Tibial artery (tissue), 4 donors: ENCODE measurements at places on chromosomes 5 and 9.
A peak's percentile ranks its signal among the peaks of the same experiment; 100 is the strongest.

- no peak for DNase-seq
Observed at GRCh38 chr5:102048940-102049339, 247.1 kb downstream of the SLCO4C1 start.

DNA sequence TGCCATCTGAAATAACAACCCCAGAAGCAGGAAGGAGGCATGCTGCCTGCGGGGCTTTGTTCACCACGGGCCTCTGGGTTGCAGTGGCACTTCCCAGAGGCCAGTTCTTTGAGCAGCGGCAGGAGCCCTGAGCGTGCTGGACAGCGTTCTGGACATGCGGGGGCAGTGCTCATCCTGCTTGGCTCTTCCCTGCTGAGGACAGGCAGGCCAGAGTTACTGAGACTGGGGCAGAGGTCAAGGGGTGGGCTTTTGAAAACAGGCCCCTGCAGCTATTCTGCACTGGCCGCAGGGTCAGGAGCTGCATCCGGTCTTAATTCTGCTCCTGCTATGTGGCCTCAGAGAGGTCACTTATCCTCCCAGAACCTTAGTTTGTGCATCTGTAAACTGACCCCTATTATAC is 258.6 kb downstream of the FSTL4 start:
- peak; percentile 15 for DNase-seq

DNA sequence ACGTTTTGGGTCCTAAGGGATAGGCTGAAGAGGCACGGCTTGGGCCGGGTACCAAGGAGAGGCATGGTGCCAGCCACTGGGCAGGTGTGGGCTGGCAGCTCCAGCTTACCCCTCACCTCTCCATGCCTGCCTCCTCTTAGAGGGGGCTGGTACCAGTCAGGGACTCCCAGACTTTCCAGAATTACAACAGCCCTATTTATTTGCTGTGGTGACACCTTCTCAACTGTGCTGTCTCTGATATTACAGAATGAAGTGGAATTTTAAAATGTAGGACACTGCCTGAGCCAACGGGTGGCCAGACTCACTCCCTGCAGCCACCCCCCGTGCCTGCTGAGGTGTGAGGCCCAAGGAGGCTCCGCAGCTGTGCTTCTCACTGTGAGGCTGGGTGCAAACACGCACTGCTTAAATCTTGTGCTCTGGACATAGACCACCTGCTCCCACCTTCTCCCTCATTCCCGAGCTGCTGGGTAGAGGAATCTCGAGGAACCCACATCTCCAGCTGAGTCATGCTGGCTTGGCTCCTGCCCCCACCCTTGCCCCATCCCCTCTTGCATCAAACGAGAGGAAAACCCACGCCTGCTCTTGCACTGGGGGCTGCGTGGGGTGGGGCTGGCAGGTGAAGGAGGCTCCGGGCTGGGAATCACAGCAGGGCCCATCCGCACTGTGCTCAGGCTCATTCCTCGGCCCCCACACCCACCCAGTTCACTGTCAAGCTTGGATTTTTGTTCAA is 47.9 kb downstream of the PRRT1B start:
- DNase-seq: no peak

- no peak for DNase-seq
Observed at GRCh38 chr9:97895695-97896332, 26.5 kb downstream of the TRMO start.

GRCh38 chr5:95862671-95863382 is 40.3 kb upstream of the GLRX start:
- no peak for DNase-seq

DNA sequence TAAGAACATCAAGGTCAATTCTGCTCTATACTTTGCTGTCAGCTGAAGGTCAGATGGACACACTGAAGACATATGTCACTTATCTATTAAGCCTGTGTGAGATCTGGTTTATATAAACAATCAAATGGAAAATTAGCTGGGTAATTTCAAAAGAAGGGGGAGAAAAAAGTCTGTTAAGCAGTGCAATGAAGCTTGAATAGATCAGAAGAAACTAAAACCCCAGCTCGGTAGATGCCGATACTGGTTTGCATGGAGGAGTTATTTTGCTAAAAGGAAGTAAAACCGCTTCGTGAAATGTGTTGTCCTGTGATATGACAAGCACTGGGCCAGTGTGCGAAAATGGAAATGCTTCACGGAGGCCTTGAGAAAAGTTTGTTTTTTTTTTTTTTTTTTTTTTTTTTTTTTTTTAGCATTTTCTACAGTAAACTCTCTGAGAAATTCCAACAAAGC is 148.8 kb downstream of the MEF2C start:
- DNase-seq: peak; percentile 33

DNA sequence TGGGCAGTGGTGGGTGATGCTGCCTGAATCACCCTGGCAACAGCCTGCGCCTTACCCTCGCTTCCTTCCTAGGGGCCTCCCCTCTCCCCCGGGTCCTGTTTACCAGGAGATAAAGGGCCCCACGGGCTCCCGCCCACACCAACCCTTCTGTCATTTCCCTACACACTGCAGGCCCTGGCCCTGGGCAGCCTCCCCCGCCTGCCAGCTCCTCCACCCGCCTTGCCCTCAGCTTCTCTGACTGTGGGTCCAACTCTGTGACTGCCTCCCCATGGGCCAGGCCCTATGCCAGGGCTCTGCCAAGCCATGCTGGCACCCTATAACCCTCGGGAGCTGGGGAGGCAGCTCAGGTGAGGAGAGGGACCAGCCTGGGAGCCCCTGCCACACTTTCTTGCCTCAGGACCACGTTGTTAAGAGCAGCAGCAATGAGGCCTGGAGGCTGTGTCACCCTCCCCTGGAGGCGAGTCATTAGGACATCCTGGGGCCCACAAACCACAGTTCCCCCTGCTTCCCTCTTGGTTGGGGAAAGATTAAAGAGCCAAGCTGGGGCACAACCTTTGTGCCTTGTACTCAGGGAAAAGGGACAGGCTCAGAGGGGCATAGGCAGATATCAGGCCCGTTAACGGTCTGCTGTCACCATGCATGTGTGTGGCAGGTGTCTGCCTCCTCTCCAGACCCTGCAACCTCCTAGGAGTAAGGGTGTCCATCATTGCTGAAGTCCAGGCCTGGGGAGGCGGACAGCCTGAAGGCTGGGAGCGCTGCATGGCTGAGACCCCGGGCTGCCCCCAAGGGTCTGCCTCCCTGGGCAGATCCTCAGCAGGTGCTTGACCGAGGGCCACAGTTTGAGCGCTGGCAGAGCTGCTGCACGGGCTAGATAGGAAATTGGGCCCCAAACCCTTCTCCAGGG is 2.8 kb downstream of the MGAT4B start:
- no peak for DNase-seq

DNA sequence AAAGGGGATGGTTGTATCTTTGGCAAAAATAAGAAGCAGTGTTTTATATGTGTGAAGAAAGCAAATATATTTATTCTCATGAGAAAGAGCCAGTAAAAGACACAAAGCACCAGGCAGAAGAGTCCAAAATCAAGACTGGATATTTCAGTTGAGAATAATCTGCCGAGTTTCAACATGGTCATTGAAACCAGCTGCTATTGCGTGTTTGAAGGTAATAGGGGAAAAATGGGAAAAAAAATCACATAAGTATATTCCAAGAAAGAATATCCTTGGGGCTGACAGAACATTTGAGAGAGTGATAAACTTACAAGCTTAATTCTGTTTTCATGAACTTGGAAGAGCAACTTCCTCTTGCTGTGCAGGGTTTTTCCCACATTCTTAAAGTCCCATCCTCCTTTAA is 79.9 kb downstream of the ISOC1 start:
- no peak for DNase-seq

- no peak for DNase-seq
Observed at GRCh38 chr5:98734646-98735045, 38.8 kb upstream of the RGMB start.

GRCh38 chr5:118224546-118224945 is 763.8 kb downstream of the DTWD2 start:
- no peak for DNase-seq

- no peak for DNase-seq
Observed at GRCh38 chr9:10946676-10947410, 334.0 kb upstream of the PTPRD start.

DNA sequence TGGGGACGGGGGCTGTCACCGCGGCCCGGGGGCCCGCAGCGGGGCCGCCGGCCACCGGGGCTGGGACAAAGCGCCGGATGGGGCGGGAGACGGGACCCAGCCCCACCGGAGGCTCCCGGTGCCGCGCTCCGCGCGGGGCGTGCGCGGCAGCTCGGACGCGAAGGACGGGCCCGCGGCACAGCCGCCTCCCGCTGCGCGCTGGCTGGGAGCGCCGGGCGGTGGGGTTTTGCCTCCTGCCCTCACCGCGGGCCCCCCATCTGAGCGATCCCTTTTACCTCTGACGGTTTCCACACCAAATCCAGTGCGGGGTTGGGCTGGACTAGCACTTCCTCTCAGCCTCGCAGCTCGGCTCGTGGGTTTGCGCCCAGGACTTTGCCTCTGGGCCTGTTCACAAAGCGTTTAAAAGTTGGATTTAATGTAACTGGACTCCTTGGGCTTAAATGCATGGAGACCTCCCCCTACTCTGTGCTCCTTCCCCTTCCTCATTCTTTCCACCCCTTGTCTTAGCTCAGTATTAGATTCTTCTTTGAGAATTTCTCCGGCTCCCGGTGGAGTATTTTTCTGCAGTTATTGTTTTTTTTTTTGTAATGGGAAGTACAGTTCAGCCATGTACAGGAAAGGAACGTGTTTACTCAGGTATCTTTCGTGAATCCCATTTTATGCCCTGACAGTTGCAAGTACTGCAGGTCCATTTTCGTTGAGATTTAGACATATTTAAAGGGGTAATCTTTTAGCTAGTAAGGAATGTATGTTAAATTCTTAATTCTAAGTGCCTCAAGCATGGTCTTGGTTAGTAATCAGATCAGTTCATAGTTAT is 691 bp downstream of the FCHO2 start:
- DNase-seq: peak; percentile 57

- no peak for DNase-seq
Observed at GRCh38 chr9:87714819-87715218, 11.1 kb upstream of the CTSL start.

DNA sequence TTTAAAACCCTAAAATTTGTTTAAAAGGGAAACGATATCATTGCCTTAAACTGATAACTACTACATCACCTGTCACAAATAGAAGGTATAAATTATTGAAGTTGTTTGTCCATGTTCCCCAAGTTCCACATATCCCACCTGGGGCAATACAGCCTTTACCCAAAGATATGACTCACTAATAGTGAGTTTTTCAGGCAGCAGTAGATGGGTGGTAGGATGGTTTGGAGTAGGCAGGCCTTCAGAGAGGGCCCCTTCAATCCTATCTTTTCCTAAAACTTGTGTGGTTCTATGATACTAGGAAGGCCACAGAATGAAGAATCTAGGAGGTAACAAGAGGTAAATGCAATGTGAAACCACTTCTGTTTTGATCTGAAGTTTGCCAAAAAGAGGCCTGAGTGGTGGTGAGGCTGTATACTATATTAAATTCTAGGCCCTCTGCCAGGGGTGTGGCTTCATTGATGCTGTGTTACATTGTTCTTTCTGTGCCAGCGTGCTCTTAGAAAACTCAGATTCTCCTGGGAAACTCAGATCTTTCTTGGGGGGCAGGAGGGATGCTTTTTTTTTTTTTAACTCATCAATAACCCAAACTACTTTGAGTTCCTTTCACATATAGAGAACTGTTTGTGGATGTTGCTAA is 7.2 kb downstream of the CYSTM1 start:
- DNase-seq: no peak

GRCh38 chr5:9661316-9662015 is 31.3 kb upstream of the TAS2R1 start:
- DNase-seq: no peak

- no peak for DNase-seq
Observed at GRCh38 chr9:92300936-92301335, 7.4 kb upstream of the IARS1 start.

GRCh38 chr5:82721087-82721410 is 356.1 kb downstream of the TMEM167A start:
- DNase-seq: no peak

GRCh38 chr5:111931655-111932054 is 174.7 kb upstream of the NREP start:
- no peak for DNase-seq

DNA sequence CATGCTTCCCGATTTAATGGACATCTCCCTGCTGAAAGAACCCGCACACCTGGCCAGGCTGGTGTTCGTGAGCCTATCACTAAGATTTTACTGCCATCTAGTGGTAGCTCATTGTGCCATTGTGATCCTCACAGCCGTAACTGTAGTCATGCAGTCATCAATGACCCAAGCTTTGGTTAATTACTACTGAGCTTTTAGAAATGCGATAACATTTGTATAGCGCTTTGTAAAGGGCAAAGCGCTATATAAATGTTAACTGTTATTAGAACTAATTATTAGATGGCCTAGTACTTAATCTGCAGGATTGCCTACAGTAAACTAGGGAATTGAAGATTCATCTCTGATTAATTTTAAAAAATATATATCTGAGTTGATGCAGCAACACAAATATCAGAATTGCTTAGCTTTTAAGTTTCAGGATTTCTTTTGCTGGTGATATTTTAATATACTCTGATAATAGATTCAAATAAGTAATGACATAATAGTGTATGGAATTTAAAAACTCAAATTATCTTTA is 90.2 kb downstream of the HACD4 start:
- peak; percentile 37 for DNase-seq

DNA sequence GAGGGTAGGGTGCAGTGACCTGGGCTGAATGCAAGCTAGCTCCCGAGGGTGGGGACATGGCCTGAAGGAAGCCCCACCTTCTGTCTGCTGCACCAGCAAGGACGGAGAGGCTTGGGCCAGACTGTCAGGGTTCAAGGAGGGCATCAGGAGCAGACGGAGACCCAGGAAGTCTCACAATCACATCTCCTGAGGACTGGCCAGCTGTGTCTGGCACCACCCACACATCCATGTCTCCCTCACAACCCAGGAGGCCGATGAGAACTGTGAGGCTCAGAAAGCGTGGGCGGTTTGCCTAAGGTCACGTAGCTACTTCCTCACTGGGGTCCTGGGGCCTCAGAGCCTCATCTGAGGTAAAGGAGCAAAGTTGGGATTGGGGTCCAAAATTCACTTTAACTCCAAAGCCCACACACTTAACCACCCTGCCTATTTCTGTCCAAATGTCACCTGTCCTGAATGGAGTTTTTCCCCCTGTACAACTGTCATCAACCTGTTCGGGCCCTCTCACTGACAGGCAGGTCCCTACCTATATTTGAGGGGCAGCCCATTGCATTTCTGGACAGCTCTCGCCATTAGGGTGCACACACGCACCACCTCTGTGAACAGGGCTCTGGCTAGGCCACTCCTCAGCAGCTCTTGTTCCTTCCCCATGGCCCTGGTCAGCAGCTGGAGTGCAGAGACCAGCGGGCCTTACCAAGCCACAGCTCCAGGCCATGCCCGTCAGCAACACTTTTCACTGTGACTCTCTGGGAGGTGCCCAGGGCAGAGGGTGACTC is 3.4 kb downstream of the IL13 start:
- no peak for DNase-seq

- no peak for DNase-seq
Observed at GRCh38 chr9:92332577-92333281, 7.0 kb downstream of the CENPP start.

- no peak for DNase-seq
Observed at GRCh38 chr9:30103647-30104394, 2280.6 kb upstream of the ACO1 start.

GRCh38 chr9:133943036-133943780 is 48.9 kb downstream of the VAV2 start:
- DNase-seq: no peak

GRCh38 chr5:35129921-35130485 is 82.3 kb upstream of the AGXT2 start:
- no peak for DNase-seq
